ENCODE measurements at places on chromosomes 7 and 10.
A peak's percentile ranks its signal among the peaks of the same experiment; 100 is the strongest.

DNA sequence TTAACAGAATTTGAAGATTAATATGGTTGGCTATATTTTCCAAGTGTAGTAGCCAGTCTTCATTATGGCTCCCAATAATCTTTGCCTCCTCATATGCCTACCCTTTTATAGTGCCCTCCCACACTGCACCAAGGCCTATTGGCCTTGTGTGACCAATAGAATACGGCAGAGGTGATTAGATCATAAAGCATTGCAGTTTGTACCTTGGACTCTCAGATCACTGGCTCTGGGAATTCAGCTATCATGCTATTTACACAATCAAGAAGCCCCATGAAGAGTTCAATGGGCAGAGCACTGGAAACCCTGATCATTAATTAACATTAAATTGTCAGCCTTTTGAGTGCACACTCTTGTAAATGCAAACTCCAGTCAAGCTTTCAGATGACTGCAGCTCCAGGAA lies 154.5 kb upstream of the MAGI2 start:
- no peak for DNase-seq

- peak; percentile 62 for DNase-seq
Measured at GRCh38 chr7:37408291-37409228, 40.1 kb downstream of the ELMO1 start.

- DNase-seq, result no peak
Measured at GRCh38 chr10:70987396-70988130, 99.2 kb upstream of the PCBD1 start.

DNA sequence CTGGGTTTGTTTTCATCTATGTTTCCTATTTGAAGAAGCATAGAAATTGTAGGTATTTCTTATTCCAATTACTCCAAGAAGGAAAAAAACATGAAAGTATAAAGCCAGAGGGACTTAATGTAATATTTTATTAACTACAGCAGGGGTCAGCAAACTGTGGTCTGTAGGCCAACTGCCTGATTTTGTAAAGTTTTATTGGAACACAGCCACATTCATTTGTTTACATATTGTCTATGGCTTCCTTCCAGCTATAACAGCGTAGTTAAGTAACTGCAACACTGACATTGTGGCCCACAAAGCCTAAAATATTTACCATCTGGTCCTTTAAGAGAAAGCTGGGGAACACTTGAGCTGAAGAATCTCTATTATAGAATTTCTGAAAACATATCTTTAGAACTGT lies 306.2 kb downstream of the BICC1 start:
- DNase-seq, result no peak

- DNase-seq, result no peak
Measured at GRCh38 chr10:11207560-11207844, 189.8 kb downstream of the CELF2 start.

DNA sequence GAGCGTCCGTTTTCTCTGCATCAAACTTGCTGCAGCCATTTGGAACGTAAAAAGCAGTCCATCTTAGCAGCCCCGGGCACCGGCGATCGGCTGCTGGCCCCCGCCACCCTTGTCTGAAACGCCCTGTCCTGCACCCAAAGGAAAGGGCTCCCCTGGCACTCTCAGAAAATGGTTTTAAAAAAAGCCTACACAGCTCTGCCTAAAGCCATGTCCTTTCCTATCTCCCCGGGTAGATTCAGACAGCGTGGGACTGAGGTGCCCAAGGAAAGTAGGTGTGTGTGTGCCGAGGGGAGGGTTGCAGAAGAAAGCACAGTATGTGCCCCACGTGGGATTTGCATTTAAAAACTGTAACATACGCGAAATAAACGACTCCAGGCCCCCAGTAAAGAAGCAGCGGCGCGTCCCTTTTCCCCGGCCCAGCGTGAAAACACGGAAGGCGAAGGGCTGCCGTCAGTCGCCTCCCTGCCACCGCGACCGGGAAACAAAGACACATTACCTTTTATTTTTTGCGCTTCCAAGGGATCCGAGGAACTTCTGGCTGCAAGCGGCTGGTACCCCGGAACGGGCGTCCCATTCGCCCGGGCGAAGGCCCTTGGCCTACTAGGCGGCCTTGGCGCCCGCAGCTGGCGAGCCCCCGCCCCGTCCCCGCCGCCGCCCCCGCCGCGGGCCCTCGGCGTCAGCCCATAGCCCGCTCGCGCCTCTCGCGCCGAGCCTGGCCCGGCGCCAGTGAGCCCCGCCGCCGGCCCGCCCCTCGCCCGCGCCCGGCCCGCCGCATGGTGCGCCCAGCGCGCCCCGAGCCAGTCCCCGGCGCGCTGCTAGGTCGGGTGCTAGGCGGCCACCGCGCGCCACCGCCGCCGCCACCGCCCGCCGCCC lies 304.6 kb downstream of the PRPF18 start:
- no peak for DNase-seq

DNA sequence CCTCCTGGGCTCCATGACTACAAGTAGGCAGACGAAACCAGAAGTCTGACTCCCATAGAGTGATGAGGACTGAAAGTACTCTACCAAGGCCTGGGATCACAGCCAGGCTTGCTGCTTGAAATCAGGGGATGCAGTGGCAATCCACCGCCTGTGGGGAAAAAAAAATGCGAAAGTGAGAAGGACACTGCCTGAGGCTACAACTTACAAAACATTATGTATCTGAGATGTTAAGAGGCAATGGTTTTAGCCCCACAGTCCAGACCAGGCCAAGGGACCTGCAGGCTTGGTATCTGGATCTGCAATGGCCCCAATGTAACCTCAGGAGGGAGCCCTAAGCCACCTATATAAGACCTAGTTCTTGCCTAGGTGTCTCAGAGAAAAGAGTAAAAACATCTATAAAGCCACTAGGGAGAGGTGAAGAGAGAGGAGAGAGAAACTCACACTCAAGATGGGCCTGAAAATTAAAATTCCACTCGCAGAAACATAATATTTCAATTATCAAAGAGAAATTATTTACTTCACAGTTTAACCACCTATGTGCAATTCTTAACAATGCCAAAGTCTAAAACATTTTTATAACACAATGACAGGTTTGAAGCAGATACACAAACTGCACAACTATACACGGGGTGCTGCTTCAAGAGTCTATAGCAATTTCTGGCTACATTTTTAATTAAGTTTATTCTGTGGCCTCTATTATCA lies 13.9 kb downstream of the DNAJC1 start:
- DNase-seq, result peak; percentile 43

- DNase-seq, result no peak
Measured at GRCh38 chr10:60869652-60870415, 74.2 kb downstream of the RHOBTB1 start.
